Stimulated activated CD4-positive, alpha-beta T cell treated with anti-CD3 and anti-CD28 coated beads, Interleukin-12 subunit alpha, Interleukin-12 subunit beta, amount 100 ng/mL, for 48 hours (primary cell): ENCODE measurements at places on chromosomes 7 and 10.

DNA sequence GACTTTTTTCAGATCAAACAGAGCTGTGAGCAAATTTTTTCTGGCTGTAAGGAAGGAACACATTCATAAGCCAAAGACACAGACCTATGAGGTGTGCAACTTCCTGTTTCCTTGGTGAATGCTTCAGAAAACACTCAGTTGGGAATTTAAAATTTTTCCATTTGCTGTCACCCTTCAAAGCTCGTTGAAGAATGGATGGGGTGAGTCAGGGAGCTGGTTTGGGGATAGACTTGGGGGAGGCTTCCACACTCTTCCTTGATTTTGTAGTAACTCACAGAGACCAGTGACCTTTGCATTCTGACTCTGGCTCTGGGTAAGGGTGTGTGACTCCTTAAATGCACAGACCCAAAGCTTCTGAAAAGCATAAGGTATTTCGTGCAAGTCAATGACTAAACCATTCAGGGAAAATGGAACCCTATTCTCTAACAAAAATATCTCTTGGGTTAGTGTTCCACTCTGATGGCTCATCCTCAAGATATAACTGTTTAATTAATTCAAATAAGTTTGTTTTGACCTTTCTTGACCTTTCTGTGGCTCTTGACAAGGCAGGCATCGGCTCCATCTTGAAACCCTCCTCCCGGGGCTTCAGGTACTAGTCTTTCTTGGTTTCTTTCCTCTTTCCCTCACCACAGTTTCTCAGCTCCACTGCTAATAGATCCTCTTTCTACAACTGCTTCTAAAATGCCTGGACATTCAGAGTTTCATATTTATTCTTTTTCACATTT lies 227.8 kb upstream of the INHBA start:
- no peak for DNase-seq

DNA sequence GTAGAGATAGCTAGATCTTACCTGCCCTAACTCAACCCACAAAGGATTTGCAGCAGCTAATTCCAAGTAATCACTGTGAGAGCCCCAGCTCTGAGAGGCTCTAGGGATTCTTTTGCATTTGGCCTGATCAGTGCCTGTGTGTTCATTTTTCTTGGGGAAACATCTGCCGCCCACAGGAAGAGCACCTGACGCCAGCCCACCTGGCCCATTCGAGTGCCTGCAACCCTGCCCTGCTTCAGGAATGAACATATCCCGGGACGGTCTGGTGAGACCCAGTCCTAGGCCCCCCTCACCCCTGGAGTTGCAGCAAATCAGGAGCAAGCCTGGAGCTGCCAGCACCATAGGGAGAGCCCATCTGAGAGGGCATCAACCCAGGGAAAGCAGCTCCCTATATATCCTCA lies 38.8 kb downstream of the GSDME start:
- DNase-seq, result no peak

DNA sequence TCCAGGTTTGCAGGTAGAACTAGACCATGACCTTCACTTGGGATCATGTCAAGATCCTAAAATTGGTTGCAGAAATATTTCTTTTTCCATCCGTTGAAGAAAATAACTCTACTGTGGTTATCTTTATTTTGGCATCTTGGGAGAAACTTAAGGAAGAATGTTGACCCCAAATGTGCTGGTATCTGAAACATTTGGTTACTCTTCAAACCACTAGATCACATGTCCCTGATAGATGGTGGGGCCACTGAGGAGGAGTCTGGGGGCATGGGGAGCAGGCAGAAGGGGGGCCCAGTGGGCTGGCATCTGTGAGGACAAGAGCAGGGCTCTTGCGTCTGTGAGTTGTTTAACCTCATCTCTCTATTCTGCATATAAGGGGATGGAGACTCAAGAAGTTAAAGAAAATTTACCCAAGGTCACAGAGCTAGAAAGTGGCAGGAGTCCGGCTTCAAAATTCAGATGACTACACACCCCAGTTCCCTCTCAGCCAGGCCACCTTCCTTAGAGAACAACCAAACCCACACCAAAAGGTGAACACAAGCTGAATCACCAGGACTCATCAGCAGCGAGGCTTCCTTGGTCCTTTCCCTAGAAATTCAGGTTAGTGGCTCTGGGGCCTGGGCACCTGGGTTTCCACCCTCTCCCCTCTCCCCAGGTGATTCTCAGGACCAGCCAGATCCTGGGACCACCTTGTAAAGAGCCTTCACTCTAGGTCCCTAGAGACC lies 40.6 kb upstream of the SRGN start:
- DNase-seq, result no peak

DNA sequence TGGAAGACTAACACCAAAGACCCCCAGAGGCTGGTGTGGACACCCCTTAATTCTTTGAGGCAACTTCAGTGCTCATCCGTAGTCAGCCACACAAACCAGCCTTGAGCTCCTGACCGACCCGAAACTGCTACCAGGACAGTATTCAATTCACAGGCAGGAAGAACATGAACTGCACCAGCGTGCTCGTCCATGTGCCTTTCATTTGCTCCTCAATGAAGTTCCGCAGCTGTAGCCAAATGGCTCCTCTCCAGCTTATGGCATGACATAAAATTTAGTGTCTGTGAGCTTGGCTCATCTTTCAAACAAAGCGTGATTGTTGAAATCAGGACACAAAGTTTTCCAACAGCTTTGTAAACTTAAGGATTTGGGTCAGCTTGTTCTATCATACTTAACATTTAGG lies 144.1 kb upstream of the FAM171A1 start:
- DNase-seq, result no peak

GRCh38 chr7:83524277-83525075 lies 124.5 kb downstream of the SEMA3E start:
- no peak for DNase-seq

- no peak for DNase-seq
Measured at GRCh38 chr7:83956104-83956503, 238.5 kb downstream of the SEMA3A start.

GRCh38 chr7:1654738-1655475 lies 15.2 kb upstream of the ELFN1 start:
- DNase-seq, result no peak

- DNase-seq, result no peak
Measured at GRCh38 chr10:61899663-61899996, 1.9 kb upstream of the ARID5B start.

DNA sequence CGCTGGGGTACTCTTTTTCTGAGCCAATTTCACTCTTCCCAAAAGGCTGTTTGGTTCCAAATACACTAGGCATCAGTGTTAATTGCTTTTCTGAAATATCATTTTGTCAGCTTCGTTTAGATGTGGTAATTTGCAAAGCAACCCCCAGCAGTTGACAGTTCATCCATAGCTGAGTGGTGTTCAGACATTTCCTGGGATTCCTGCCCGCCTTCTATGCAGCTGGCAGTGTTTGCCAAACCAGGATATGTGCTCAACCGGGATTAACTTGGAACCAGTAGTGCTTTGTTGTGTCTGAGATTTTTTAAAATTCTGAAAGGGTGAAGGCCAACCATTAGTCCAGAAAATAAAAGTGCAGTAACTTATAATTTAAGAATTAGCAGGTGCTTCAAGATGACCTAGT lies 25.2 kb upstream of the MKLN1 start:
- no peak for DNase-seq

DNA sequence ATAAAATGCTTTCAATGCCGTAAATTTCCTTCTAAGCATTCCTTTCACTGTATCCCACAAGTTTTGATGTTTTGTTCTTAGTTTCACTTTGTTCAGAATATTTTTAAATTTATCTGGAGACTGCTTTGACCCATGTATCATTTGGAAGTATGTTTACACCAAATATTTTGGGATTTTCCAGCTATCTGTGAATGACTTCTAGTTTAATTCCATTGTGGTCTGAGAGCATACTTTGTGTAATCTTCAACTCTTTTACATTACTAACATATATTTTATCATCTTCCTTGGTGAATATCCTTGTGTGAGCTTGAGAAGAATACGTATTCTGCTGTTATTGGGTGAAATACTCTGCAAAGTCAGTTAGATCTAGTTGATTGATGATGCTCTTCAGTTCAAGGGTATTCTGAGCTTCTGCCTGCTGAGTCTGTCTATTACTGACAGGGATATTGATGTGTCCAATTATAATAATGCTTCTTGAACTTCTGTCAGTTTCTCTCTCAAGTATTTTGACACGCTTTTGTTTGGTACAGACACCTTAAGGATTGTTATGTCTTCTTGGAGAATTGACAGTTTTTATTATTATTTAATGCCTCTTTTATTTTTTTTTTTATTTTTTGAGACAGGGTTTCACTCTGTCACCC lies 31.6 kb downstream of the MKLN1 start:
- DNase-seq, result no peak
